ENCODE measurements at places on chromosomes 3 and 15.

- no peak for DNase-seq
These were observed 82.9 kb downstream of the ST6GAL1 start for GRCh38 chr3:187013159-187013716.

DNA sequence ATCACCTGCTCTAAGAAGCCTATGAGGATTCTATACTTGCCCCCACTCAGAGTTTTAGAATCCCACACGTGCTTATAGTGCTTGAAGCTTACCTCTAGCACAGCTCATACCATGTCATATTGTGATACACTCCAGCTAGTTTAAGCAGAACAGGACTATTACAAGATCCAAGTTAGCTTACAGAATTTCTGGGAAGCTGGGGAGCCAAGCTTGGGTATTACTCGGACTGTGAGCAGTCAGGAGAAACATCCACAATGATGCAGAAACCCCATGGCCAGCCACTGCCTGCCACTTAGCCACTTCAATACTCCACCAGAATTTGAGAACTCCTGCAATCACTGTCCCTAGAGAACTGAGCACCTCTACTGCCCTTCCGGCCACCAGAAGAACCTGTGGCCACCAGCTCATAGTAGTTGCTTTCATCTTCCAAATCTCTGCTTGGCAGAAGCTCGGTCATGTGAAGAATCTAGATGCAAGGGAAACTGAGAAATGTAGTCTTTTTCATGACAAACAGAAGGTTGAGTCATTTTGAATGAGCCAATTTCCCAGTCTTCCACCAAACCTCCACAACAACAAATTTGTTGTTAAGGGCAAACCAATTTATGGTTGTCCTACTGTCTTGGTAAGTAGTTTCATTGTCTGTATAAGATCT lies 27.7 kb upstream of the SSR3 start:
- DNase-seq, result no peak

GRCh38 chr3:53531749-53532148 lies 37.3 kb downstream of the CACNA1D start:
- DNase-seq, result no peak

GRCh38 chr15:70611286-70611685 lies 152.1 kb downstream of the UACA start:
- DNase-seq, result no peak

GRCh38 chr15:100536733-100537132 lies 8.0 kb upstream of the CERS3 start:
- DNase-seq, result no peak

GRCh38 chr15:101050623-101051290 lies 131.6 kb downstream of the LRRK1 start:
- DNase-seq, result no peak

DNA sequence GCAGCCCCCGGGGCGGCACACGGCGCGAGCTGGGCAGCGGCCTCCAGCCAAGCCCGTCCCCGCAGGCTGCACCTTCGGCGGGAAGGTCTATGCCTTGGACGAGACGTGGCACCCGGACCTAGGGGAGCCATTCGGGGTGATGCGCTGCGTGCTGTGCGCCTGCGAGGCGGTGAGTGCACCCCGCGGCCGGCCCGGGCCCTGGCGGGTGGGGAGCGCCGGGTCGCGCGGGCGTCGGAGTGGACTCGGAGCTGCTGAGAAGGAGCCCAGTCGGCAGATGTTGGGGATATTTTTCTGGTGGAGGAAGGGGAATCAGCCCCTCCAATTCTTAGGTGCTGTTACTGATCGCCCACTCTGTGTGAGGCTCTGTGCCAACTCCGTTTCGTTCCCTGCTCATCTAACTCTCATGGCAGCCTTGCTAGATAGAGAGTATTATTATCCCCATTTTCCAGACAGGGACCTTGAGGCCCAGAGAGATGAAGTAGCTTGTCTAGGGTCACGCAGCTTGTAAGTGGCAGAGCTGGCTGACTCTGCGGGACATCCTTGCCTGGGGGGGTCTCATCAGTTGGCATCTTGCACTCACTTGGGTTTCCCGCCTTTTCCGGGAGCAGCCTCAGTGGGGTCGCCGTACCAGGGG lies 890 bp downstream of the CHRD start:
- DNase-seq, result no peak

DNA sequence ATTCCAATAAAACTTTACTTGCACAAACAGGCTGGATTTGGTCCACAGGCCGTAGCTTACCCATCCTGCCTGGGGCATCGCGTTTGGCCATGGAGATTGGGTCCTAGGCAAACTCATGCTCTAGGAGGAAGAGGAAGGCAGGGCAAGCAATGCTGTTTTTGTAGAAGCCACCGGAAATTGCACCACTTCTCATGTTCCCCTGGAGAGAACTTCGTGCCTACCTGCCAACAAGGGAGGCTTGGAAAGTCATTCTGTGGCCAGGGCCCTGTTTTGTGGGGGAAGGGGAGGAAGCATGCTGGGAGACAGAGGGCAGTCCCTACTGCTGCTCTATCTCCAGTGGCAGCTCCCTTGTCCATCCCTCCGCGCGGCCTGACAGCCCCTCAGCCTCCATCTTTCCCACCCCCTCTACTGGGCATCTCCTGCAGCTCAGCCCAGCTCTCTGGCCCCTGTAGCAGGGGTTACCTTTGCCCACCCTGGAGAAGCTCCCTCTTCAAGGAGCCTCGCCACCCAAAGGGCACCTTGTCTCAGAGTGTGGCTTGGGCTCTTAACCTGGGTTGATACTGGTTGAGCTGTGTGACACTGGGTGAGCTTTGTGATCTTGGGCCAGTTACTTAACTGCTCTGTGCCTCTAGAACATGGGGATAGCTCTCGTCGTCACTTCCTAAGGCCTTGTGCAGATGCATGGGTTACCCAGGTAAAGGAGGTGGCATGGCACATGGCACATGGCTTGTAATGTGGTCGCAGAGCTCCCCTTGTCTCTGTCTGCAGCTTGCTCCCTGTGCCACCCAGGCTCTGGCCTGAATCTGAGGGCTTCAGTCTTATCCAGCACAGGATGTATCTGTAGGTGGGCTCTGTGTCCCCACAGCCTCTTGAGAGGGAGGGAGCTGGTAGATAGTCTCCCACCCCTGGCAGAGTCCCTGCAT lies 6.1 kb downstream of the ABTB1 start:
- DNase-seq, result no peak

DNA sequence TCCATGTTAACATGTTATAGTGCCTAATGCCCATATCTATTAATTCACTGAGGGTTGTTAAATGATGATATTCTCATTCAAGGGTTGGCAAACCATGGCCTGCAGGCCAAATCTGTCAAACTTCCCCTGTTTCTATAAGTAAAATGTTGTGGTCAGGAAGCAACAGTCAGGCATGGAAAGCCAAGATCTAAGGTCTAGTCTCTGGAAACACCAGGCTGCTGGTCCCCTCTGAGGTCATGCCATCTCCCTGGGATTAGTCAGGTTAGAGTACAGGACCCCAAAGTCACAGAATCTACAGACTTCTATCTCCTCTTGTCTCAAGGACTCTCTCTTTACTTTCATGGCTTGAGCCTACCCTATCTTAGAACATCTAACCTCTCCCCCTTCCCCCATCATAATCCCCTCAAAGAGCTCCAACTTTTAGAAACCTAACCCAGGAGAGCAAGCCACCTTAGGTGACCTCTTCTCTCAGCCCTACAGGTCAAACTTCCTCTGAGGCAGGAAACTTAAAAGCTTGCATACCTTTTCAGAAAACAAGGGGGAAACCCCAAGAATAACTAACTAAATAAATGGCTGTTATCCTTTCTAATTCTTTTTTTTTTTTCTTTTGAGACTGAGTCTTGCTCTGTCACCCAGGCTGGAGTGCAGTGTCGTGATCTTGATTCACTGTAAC lies 15.3 kb upstream of the HERC1 start:
- no peak for DNase-seq

- DNase-seq, result no peak
These were observed 721.4 kb upstream of the CBLB start for GRCh38 chr3:106590216-106590615.

DNA sequence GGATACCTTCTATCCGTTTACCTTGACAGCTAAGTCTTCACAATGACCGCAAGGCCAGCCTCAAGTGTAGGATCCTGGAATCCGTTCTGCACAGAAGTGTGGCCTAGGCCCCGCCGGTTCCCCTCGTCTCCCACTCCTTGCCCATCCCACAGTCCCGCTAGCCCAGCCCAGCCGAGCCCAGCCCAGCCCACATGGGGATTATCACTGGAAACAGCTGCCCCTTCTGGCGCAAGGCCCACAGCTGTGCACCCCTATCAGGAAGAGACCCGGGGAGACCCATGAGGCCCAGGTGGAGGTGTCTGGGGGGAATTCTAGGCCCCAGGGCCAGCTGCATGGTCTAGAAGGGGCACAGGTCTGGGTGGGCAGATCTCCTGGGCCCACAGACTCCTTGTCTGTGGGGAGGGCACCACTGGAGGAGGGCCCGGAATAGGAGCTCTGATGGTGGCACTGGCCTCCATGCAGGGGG lies 27.9 kb upstream of the KLF13 start:
- no peak for DNase-seq

- DNase-seq, result no peak
These were observed 26.4 kb upstream of the PDE8A start for GRCh38 chr15:84955089-84955848.

DNA sequence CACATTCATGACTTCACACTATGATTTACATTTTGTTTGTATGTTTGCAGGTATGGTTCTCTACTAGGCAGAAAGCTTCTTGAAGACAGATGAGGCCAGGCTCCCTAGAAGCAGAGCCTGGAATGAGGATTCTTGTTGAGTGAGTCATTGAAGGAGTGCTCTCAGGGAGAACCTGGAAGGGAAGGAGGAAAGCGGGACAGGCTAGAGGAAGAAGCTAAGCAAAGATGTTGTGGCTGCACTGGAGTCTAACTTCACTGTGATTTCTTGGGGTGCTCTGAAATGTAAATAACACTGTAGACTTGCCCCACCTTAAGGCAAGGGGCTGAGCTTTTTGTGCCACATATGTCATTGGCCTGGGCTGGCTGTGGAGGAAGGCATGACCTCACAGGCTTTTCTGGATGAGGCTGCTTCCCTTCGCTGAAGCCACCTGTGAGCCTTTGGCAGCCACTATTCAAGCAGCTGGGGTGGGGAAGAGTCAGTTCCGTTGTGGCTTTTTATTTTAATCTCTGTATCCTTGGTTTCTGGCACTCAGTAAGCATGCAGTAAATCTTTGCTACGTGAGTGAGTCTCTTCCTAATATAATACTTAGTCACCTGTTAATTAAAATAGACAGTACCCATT lies 307.3 kb downstream of the SV2B start:
- DNase-seq, result no peak

- DNase-seq, result no peak
These were observed 126.6 kb upstream of the ADAMTS9 start for GRCh38 chr3:64814351-64814750.

All from stimulated activated CD4-positive, alpha-beta T cell treated with anti-CD3 and anti-CD28 coated beads, Interleukin-12 subunit alpha, Interleukin-12 subunit beta, amount 100 ng/mL, for 48 hours (primary cell).